ENCODE measurements at places on chromosomes 1 and 21.

DNA sequence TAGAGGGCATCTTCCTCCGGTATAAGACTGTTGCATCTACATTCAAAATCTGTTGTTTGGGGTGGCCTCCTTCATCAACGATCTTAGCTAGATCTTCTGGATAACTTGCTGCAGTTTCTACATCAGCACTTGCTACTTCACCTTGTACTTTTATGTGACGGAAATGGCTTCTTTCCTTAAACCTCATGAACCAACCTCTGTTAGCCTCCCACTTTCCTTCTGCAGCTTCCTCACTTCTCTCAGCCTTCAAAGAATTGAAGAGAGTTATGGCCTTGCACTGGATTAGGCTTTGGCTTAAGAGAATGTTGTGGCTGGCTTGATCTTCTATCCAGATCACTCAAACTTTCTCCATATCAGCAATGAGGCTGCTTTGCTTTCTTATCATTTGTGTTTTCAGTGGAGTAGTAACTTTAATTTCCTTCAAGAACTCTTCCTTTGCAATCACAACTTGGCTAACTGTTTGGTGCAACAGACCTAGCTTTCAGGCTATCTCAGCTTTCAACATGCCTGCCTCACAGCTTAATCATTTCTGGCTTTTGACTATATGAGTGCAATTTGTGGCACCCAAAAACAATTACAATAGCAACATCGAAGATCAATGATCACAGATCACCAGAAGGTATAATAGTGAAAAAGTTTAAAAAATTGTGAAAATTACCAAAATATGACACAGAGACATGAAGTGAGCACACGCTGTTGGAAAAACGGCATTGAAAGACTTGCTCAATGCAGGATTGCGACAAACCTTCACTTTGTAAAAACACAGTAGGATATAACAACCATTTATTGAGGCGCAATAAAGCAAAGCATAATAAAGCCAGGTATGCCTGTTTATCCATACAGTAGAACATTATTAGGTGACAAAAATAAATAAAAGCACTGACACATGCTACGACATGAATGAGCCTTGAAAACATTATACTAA is 56.7 kb upstream of the GFI1 start:
- no peak for DNase-seq

DNA sequence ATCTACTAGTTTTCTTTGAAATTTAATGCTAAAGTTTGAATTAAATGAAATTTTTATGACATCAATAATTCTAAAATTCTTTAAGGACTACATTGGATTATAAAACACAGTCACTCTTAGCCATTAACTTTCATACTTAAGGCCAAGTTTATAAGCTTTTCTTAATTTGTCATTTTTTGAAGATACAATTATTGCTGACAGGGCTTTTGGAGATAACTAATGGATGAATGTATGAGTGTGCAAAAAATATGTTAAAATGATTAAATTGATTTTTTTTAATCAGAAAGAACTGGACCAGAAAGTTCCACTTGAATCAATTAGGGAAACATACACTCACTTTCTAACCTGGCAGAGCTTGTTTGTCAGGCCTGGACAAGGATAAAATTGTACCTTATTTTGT is 70.3 kb upstream of the CHODL start:
- no peak for DNase-seq

DNA sequence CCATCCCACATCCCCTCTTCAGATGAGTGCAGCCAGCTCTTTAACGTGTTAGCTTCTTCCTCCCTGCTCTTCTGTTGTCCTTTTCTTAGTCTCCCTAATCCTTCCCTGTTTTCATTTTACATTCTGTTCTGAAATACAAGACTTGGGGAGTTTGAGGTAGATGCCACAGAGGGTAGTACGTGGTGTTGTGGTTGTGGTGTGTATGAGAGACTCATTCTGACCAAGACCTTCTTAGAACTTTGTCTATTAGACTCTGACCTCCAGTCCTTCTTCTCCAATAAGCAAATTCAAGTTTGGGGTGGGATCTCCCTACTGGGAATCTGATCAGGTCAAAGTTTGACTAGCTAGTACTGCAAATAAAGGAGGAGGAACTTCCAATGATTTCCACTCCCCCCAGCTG is 39.5 kb downstream of the CACNA1E start:
- no peak for DNase-seq

DNA sequence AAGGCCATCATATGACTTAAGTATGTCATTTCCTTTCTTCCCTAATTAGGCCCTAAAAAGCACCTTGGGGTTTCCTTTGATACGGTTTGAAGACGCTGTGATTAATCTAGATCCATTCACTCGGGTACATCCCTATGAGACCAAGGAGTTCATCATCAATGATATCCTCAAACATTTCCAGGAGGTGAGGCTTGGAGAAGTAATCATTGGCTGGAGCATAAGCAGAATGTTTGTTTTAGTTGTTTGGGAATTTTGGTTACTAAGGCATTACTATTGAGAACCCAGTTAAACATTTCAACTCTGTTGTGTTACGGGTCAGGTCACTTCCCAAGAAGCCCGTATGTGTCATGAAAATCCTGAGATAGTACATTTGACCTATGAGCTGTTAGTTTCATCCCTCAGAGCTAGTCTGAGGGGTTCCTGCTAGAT is 185.2 kb downstream of the VPS13D start:
- DNase-seq, result no peak

DNA sequence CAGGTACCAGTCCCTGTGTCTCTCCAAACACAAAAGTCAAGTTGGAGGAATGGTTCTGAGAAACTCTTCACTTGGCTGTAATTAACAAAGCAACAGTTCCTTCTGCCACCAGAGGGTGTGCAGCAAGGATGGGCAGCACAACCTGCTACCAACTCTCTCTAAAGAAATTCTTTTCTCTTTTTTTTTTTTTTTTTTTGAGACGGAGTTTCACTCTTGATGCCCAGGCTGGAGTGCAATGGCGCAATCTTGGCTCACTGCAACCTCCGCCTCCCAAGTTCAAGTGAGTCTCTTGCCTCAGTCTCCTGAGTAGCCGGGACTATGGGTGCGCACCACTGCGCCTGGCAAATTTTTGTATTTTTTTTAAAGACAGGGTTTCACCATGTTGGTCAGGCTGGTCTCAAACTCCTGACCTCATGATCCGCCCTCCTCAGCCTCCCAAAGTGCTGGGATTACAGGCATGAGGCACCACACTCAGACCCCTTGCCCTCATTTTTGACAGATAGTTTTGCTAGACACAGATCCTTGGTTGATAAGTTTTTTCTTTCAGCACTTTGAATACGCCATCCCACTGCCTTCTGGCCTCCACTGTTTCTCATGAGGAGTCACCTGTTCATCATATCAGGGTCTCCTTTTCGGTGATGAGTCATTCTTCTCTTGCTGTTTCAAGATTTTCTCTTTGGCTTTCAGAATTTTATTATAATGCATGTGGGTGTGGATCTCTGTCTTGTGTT is 12.1 kb upstream of the DEGS1 start:
- no peak for DNase-seq

DNA sequence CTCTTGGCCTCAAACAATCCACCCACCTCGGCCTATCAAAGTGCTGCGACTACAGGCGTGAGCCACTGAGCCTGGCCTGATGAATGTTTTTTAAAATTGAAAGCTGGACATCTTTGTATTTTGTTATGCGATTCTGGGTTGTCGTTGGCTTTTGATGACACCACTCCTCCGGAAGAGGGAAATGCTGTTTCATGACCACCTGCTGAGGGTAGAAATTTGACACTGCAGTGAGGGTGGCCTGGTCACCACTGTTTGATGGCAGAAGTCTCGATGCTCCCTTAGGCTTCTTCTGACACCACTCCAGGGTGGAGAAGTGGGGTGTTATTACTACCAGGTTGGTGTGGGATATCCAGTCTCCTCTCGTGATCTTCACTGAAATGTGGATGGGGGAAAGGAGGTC is 357.2 kb downstream of the RGS7 start:
- DNase-seq, result no peak

- DNase-seq, result no peak
Observed at GRCh38 chr1:4638345-4638729, 16.1 kb upstream of the AJAP1 start.

GRCh38 chr1:218025454-218025853 is 259.6 kb upstream of the RRP15 start:
- no peak for DNase-seq

- DNase-seq, result no peak
Observed at GRCh38 chr21:46035809-46036695, 54.5 kb downstream of the COL6A1 start.

- DNase-seq, result no peak
Observed at GRCh38 chr1:41981796-41982195, 63.1 kb upstream of the HIVEP3 start.

DNA sequence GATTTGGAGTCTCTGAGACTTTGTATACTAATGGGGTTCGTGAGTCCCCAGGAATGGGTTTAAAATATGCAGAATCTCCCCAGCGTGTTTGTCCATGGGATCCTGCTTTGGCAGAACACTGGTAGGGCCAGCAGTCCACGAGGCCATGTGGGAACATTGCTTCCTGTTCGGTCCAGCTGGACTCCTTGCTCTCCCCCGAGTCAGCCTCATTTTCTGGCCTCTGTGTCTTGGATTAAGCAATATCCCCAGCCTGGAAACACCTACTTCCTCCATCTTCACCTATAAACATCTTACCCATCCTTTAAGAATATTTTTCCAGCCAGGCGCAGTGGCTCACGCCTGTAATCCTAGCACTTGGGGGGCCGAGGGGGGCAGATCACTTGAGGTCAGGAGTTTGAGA is 142.4 kb downstream of the NAV1 start:
- DNase-seq, result no peak

DNA sequence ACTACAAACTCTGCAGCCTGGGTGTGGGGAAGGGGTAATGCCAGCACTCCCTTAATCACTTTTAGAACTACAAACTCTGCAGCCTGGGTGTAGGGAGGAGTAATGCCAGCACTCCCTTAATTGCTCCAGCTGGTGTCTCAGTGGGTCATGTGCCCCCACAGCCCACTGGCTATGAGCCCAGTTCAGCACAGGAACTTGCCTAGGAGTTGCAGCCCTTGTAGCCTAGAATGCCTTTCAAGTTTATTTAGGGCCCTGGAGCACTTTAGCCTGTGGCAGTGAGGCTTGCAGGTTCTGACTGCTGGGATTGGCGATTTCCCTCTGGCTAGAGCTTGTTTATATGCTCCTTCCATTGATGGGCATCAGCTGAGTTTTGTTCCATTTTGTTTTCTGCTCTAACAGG is 17.1 kb downstream of the VN1R5 start:
- peak; percentile 11 for DNase-seq

DNA sequence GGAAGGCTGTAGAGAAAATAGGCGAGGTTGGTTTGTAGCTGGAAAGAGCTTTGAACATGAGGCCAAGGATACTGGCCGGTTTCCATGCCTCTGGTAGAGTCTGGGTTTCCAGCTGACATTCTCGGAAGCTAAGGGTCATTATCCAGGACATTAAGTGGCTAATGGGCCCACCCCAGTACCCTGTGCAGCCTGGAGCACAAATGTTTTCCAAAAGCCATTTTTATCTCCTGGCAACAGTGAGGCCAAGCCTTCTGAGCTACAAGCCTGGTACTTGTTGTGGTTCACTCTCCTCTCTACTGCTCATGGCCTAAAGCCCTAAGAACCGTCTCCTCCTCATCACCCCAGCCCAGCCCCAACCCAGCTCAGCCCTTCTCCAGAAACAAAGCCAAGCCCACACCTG is 122.9 kb downstream of the DMRTA2 start:
- no peak for DNase-seq

- DNase-seq, result no peak
Observed at GRCh38 chr1:78104322-78104721, 58.6 kb downstream of the GIPC2 start.

- DNase-seq, result no peak
Observed at GRCh38 chr1:229758101-229759036, 132.3 kb downstream of the URB2 start.

DNA sequence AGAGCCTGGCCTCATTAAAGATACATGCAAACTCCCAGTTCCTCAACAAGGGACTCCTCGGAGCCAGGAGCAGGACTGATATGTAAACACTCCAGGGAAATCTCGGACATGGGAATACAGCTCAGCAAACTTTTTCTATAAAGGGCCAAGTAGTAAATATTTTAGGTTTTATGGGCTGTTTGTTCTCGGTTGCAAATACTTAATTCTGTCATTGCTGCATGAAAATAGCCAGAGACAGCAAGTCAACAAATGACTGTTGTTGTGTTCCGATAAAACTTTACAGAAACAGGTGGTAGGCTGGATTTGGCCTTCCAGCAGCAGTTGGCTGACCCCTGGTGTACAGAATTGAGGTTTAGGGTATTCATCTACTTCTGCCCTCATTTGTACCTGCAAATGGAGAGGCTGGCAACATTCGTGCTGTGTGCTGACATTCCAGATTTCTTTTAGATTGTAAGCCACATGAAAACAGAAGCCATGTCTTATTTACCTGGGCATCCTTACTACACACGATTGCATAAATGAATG is 360.3 kb downstream of the NTNG1 start:
- DNase-seq, result no peak

- DNase-seq, result peak; percentile 54
Observed at GRCh38 chr1:159900086-159900680, at the start of gene CFAP45. CFAP45 (minus strand) TSS chr1:159900165; CDS start chr1:159900098, 67 bp downstream.

GRCh38 chr1:17567582-17567981 is 28.1 kb downstream of the ARHGEF10L start:
- DNase-seq, result no peak

- DNase-seq, result peak; percentile 94
Observed at GRCh38 chr21:26845066-26845758, at the start of gene ADAMTS1. ADAMTS1 (minus strand) TSS chr21:26845409; CDS start chr21:26844954, 455 bp downstream.

GRCh38 chr1:98817821-98818220 is 156.3 kb downstream of the SNX7 start:
- DNase-seq, result no peak

GRCh38 chr1:63713627-63714481 is 60.0 kb upstream of the ROR1 start:
- no peak for DNase-seq

DNA sequence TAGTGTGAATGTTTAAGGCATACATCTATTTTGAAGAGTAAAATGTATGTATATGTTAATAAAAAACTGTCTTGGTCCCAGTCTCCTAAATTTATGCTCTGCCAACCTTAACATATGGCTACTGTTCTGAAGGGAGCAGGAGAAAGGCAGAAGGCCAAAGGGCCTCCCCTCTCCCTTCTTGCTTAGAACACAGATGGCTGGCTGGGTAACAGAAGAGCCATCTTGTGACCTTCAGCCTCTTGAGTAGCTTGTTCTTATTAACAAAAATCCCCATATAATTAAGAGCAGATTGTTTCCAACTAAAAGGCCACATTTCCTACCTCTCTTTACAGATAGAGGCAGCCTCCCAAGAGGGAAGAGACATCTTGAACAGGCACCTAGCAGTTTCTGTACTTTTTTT is 36.1 kb downstream of the EPB41 start:
- DNase-seq, result no peak

GRCh38 chr21:42975886-42976608 is 1.7 kb downstream of the PKNOX1 start:
- no peak for DNase-seq

- no peak for DNase-seq
Observed at GRCh38 chr1:85342207-85342606, 65.8 kb upstream of the BCL10 start.

DNA sequence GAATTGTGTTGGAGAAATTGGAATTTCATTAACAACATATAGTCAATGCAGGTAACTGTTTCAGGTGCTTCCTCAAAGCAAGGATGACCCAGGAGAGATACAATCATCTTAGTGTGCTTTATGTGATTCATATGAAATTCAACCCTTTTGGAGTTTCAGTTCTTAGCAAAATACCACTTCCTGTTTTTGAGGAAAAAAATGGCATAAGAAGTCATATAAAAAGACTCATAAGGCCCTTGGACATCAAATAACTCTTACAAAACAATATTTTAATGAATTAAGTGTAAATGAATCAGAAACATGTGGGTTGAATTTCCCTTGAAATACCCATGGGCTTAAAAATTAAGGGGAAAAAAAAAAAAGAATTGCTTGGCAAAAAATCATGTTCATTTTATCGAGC is 926.6 kb downstream of the LTN1 start:
- DNase-seq, result no peak
